ENCODE measurements at places on chromosomes 7 and 10.

- DNase-seq: no peak
Measured at GRCh38 chr10:31926160-31926559, 2.5 kb downstream of the ARHGAP12 start.

DNA sequence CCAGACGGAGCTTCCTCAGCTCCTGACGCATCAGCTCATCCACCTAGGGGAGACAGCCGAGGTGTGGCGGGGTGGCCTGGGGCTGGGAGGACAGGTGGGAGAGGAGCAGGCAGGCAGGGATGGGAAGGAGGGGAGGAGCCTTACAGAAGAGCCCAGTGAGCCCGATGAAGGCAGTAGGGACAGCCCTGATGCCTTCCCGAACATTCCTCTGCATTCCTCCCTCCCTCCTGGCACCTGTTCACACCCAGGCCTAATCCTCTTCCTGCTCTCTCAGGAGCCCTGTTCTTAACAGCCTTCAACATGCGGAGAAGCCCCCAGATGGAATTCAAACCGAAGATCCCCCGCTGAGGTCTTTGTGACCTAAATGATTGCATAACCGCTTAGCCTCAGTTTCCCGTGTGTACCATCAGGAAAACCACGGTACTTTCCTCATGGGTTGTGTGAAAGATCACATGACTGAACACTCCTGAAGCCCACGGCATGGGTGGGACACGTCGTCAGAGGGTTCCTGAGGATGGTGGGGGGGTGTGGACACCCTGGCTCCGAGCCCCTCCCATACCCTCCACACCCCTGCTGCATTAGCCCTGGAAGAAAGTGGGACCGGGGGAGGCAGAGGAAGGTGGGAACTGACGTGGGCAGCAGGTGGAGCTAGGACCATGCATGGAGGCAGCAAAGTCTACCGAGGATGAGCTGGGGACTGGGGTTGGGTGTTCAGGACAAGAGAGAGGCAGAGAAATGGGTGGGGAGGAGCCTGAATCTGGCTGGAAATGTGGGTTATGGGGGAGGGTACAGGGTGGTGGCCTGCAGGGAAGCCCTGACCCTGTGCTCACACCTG is 8.8 kb upstream of the ASB10 start:
- DNase-seq: no peak

GRCh38 chr7:129376076-129376777 is 58.0 kb upstream of the STRIP2 start:
- DNase-seq: peak; percentile 15

- DNase-seq: no peak
Measured at GRCh38 chr7:94649450-94649849, 6.5 kb downstream of the SGCE start.

DNA sequence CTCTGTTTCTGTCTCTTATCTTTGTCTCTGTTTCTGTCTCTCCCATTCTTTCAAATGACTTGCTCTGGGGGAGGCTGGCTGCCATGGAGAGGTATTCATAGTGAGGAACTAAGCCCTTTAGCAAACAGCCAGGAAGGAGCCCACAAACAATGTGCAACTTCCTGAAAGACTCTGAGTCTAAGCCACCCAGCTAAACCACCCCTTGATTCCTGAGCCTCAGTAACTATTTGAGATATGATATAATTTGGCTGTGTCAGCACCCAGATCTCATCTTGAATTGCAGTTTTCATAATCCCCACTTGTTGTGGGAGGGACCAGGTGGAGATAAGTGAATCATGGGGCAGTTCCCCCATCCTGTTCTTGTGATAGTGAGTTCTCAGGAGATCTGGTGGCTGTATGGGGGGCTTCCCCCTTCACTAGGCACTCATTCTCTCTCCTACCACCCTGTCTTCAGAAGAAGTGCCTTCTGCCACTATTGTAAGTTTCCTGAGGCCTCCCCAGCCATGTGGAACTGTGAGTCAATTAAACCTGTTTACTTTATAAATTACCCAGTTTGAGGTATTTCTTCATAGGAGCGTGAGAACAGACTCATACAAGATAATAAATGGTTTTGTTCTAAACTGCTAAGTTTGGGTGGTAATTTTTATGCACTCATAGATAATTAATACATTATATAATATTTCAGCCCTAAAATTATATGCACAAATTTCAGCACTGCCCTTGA is 121.2 kb upstream of the FOXP2 start:
- no peak for DNase-seq

DNA sequence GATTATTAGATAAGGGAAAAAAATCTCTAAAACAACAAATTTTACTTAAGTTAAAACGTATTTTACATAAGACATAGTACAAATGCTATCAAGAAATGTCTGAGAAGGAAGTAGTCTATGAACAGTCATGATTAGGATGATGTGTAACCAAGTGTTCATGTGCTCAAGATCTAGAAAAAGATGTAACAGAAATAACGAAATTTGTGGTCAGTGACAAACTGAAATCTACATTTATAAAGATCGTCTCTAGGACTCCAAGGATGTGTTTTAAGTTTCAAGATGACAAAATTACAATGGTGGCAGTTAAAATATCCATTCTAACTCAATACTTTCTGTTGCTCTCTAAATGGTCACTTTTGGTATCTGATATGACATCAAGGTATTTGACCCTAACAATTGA is 17.2 kb downstream of the PPP3CB start:
- DNase-seq: no peak

DNA sequence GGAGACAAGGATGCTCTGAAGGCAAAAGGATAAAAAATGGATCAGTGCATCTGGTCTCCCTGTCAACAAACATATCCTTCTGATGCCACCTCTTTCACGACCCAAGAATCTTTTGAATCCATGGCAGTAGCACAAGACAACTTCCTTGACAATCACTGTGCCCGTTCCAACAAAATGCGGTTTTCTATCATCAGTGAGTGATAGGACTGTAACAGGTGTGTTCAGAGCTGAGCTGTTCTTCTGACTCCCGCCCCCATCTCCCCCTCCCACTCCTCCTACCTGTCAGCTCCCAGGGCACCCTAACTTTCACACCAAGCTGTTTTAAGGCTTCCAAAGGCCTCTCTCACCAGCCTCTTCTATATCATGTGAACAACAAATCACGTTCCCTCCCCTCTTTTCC is 74.8 kb downstream of the PARD3 start:
- DNase-seq: no peak

DNA sequence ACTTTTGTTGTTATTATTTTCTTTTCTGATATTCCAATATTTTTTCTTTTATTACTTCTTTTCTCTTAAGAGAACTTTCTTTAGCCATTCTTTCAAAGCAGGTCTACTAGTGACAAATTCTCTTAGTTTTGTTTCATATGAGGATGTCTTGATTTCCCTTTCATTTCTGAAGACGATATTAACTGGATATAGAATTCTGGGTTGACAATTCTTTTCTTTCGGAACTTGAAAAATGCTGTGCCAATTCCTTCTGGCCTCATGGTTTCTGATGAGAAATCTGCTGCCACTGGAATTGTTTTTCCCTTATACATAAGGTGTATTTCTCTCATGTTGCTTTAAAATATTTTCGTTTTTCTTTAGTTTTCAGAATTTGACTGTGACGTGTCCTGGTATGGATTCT is 97.0 kb upstream of the KIF5B start:
- DNase-seq: no peak

GRCh38 chr10:19652750-19653149 is 163.5 kb upstream of the PLXDC2 start:
- no peak for DNase-seq

GRCh38 chr7:114026486-114027089 is 107.8 kb upstream of the PPP1R3A start:
- no peak for DNase-seq

GRCh38 chr10:77906951-77907421 is 19.6 kb downstream of the DLG5 start:
- DNase-seq: no peak
